ENCODE measurements at places on chromosomes 4 and X.

GRCh38 chr4:39305912-39306677 lies 60.1 kb downstream of the RFC1 start:
- no peak for DNase-seq

DNA sequence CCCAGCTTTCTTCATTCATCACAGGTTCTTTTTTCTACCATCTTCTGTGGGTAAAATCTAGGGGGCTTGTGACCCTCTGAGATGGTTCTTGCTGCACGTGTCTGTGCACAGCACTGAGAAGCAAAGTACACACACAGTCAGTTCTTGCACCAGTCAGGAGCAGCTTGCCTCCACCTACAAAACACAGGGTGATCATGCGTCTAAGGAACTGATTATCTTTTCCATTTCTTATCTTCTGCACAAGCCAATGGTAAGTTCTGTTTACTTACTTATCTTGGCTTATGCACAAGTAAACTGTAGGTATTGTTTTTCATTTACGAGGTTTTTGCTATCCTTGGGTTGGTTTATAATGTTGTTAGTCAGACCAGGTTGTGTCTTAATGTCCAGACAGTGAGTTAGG lies 40.7 kb downstream of the TRIM2 start:
- no peak for DNase-seq

GRCh38 chrX:65017451-65017850 lies 41.2 kb upstream of the ZC4H2 start:
- no peak for DNase-seq

GRCh38 chr4:78618436-78618835 lies 66.9 kb downstream of the ANXA3 start:
- no peak for DNase-seq

DNA sequence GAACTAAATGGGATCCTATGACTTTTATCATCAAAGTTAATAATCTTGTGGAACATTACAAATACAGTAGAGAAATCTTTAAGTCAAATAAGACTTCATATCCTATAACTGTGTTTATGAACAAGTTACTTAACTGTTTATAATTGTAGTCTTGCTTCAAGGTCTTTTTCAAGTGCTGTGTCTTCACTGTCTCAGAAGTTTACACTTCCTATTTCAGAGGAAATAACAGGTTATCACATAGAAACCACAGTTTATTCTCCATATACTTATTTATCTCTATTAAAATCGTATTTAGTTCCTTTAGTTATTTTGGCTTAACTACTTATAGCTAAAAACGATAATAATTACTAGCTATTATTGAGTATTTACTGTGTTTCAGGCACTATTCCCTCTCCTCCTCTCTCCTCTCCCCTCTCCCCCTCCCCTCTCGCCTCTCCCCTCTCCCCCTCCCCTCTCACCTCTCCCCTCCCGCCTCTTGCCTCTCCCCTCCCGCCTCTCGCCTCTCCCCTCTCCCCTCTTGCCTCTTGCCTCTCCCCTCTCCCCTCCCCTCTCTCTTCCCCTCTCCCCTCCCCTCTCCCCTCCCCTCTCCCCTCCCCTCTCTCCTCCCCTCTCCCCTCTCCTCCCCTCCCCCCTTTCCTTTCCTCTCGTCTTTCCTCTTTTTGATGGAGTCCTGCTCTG lies 63.7 kb downstream of the RBPJ start:
- DNase-seq = no peak

GRCh38 chrX:47146121-47146935 lies 1.3 kb downstream of the RBM10 start:
- no peak for DNase-seq

DNA sequence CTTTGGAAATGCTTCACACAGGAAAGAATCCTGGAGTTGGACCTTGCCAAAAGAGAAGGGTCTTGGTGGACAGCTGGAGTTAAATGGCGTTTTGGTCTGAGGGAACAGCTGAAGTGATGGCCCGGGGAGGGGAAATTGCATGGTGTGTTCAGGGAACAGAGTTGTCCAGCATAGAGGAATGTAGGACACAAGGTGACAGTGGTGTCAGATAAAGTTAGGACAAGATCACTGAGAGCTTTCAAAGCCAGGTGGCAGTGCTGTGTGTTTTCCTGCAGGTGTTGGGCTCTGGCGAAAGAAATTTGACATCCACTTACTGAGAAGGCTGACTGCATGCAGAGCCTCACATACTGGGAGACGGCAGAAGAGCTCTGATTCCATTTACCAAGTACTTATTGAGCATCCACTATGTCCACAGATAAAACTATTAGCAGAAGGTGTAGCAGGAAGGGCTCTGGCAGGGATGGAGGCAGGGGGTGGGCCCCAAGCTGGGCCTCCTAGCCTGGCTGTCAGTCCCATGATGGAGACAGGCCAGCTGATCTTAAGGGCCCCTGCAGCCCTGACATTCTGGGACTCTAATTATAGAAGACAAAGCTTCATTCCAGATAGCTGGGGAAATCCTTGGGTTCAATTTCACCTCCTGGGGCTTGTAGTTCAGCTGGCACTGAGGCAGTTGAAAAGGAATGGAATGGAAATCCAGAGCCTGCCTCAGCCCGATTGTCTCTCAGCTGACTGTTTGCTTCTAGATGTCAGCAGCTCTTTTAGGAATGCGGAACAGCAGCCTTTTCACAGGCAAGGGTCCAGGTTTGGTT lies 150.2 kb upstream of the MAMLD1 start:
- peak; percentile 68 for DNase-seq

GRCh38 chr4:38794051-38794450 lies 10.5 kb downstream of the TLR1 start:
- DNase-seq = no peak

DNA sequence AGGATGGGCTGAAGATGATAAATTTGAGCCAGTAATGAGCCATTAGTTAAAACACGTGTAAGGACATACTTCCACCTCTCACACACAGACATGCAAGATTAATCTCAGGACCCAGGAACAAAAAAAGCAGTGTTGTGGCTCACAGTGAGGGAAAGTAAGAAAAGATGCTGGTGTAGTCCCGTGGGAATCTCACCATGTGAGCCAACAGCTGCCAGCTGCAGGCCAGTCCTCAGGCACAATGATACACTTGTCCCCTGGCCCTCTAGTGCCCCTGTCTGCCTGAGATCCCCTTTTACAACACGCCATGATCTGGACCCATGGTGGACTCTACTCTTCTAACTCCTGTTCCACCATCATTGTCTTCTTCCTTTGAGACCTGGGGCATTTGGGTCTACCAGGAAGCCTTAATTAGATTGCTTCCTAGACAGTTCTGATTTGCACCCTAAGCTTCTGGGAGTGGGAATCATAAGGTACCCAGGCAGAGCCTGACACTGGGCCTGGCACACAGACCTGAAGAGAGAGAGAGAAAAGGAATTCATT lies 194.7 kb downstream of the STIM2 start:
- DNase-seq = no peak

GRCh38 chr4:2301806-2302205 lies 39.9 kb upstream of the MXD4 start:
- no peak for DNase-seq

- DNase-seq = no peak
Observed at GRCh38 chrX:13923289-13923688, 106.4 kb upstream of the GPM6B start.

GRCh38 chr4:113636438-113636818 lies 125.1 kb downstream of the CAMK2D start:
- no peak for DNase-seq

DNA sequence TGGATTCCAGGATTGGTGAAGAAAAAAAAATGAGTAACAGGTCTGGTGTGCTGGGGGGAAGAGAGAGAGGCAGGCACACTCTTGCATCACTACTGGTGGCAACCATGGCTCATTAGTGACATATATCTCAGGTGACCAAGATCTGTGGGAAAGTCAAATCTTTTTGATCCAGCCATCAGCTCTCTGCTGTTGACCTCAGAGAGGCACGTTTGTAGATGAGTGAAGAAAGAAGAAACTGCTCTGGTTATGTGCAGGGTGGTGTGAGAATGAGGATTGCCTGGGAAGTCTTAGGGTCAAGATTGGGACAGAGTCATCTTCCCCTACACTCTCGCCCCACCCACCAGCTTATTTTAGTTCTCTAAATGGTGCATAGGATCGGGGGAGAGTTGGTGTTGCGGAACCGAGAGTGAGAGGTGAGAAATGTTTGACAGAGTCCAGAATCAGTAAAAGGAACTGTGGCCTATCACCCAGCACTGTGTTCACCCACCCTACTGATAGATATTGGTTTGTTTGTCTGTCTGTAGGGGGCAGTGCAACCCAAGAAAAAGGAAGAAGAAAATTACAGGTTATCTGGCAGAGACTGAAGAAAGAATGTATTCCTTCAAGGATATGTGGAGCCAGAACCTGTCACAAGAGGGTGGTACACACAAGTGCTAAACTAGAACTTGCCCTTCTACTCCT lies 21.9 kb downstream of the ARMCX6 start:
- peak; percentile 70 for DNase-seq

DNA sequence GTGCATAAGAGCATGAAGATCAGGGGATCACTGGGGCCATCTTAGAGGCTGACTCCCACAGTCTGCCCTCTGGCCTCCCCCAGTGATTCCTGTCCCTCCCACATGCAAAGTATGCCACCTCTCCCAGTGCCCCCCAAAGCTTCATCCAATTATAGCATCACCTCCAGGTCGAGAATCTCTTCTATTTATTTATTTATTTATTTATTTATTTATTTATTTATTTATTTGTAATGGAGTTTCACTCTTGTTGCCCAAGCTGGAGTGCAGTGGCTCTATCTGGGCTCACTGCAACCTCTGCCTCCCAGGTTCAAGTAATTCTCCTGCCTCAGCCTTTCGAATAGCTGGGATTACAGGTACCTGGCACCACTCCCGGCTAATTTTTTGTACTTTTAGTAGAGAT lies 50.1 kb downstream of the BCORL1 start:
- no peak for DNase-seq

GRCh38 chrX:103831803-103832544 lies at the start of gene RAB9B:
RAB9B (minus strand) TSS chrX:103832257; CDS start chrX:103825784, 6,473 bp downstream.
- no peak for DNase-seq

GRCh38 chr4:4720646-4721045 lies 138.8 kb upstream of the MSX1 start:
- no peak for DNase-seq

DNA sequence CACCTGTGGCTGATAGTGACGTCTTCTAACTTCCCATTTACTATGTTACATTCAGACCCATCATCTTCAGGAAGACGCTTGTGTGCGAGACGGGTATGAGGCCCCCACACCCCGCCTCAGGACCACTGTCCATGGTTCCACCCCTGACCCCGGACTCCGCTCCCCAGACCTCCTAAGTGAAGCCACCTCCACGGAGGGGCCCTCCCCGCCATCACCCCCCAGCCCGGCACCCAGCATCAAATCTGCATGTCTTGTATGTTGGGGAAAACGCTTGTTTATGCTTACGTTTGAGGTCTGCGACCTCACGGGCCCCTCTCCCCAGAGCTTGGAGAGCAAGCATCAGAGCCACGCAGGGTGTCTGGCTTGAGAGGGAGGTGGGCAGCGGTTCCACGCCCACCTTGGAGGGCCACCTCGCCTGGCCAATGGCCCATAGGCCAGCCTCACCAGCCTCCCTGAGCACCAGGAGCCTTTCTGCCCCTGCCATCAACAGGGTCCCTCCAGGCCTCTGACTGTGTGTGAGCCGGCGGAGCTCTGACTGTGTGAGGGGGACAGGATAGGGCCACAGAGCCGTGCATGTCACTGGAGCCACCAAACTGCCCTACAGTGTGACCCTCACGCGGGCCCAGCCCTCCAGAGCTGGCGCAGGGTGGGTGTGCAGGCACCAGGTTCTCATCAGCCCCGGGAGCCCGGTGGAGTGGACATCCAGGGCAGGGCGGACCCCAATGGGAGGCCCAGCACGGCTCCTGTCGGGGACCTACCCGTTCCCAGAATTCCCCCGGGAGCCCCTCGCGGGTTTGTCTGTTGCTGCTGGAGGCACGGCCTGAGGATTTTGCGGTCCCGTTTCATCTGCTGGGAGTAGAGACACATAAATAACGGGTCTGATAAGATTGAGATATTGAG lies 88.4 kb upstream of the NKX1-1 start:
- DNase-seq = no peak

DNA sequence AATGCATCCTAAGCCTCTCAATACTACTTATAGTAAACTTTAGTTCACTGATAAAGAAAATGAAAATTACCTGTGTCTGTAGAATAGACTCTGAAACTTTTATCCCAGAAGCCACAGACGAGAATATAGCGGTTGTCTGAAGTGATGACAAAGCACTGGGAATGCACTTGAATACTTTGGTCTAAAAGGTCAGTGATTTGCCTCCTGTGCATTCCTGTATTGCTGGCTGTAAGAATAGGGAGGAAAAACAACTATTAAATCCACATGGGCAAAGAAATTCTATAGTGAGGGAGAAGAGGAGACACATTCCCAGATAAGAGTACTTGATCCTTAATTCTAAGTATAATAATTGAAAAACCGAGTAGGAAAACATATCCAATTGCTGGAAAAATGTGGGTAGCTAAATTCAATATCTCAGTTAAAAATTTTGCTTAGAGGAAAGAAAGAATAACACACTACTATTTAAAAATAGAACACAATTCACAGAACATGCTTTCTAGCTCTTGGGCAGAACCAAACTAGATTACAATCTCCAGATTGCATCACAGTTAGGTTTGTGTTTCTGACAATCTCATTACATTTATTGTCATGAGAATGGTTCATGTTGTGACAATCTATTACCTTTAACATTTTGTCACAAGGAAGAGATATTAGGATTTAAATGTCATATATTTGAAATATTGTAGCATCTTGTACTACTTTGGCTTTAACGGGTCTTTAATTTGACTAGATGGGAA lies 232.1 kb downstream of the DCLK2 start:
- peak; percentile 13 for DNase-seq

DNA sequence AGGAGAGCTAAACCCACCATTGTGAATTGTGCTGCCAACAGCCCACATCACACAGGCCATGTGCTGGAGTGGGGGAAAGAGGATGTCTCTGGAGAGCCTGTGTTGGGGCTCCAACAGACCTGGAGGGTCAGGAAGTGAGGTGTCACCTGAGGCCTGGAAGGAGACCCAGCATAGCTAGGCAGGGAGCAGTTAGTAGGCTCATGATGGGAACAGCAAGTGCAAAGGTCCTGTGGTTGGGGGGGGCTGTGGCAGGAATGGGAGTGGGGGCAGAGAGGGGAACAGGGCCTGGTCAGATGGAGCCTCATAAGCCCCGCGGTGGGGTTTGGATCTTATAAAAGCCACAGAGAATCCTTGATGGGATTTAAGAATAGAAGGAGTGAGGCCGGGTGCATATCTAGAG lies 35.9 kb upstream of the GPR78 start:
- no peak for DNase-seq

DNA sequence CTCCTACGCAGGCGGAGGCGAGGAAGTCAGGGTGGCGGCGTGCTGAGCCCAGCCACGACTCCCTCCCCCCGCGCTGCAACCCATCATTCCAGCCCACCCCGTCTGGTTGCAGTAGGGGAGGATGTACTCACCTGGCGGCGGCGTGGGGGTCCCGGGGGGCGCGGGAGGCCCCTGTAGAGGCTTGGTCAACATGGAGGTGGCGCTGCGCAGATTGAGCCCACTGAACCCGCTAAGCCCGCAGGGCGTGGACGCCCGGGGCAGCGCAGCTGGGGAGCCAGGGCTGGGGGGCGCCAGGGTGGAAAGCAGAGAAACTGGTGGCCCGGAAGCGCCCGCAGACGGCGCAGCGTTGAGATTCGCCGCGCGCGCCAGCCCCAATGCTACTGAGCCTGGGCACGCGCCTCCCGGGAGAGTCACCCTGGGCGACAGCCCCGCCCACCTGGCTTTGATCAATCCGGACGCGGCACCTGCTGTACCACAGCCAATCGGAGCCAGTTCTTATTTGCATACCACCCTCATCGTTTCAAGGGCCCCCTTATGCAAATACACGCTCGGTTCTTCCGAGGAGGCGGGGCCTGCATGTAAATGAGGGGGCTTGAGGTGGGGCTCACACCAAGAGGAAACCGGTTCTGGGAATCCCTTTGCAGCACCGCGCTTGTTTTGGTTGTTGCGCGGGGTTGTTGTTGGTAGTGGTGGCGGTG lies at the start of gene PIM2:
Gene PIM2, minus strand, starts transcription at position 382 of the 698 bp plus-strand sequence. Its CDS starts 190 bp downstream, at position 192.
- peak; percentile 49 for DNase-seq

- DNase-seq = no peak
Observed at GRCh38 chrX:97766501-97767095, 882.9 kb downstream of the RPA4 start.
